Colonic mucosa (tissue), 4 donors: ENCODE measurements at places on chromosomes 6 and 20. TPM values are rescaled to one million over a fixed set of nuclear protein-coding genes. Genes with fewer than 3 reads are reported as not detected.

The XKR7 gene
- 0.16 TPM for total RNA-seq

GRCh38 chr6:134964451-134965203, 14.7 kb upstream of the ALDH8A1 start:
- no peak overlapping the region for H3K27ac ChIP-seq
- no peaks in the 10 kb centered on the region for H3K36me3 ChIP-seq
- no peaks in the 10 kb centered on the region for H3K4me1 ChIP-seq
- no peak overlapping the region for H3K4me3 ChIP-seq
- no peak for DNase-seq

- no peak overlapping the region for H3K4me3 ChIP-seq
- peaks cover 5% of the 10 kb centered on the region for H3K4me1 ChIP-seq
- DNase-seq = peak; percentile 46
- no peak overlapping the region for H3K27ac ChIP-seq
- H3K36me3 ChIP-seq = no peaks in the 10 kb centered on the region
- no peaks in the 10 kb centered on the region for H3K27me3 ChIP-seq
Observed at GRCh38 chr6:167778497-167779128, 48.1 kb upstream of the AFDN start.

DNA sequence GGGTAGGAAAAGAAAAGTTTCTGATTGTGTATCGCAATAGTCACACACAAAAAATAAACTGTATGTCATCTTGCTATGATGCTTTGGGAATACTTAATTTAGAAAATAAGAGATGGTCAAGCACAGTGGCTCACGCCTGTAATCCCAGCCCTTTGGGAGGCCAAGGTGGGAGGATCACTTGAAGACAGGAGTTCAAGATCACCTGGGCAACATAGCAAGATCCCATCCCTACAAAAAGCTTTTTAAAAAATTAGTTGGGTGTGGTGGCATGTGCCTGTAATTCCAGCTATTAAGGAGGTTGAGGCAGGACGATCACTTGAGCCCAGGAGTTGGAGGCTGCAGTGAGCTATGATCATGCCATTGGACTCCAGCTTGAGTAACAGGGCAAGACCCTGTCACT, 27.6 kb downstream of the MAP7 start:
- DNase-seq = no peak
- no peaks in the 10 kb centered on the region for H3K27me3 ChIP-seq
- no peak overlapping the region for H3K27ac ChIP-seq
- no peaks in the 10 kb centered on the region for H3K36me3 ChIP-seq

DNA sequence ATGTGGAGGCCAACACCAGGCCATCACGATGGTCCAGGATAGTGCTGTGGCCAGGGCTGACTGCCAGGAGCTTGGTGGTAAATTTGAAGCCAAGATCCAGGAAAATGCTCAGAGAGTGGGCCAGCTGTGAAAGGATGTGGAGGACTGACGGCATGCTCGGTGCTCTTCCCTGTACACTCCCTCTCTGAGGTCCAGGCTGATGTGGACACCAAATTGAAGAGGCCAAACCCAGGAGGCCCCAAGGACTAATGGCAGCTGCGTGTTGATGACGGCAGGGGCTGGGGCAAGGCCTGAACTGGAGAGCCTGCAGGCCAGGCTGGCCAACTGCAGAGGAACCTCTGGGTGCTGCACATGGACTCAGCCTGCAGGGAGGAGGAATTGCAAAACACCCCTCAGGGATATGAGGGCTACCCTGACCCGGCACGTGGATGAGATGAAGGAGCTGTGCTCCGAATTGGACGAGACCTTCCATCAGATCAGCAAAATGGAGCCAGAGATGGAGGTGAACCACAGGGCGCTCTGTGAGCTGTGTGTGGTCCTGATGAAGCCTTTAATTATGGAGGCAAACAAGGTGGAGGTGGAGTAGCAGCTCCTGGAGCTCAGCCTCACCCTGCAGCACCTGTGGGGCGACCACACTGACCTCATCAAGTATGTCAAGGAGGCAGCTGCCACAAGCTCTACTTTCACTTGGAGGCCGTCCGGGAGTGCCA, 6.9 kb upstream of the RAET1E start:
- H3K36me3 ChIP-seq = no peaks in the 10 kb centered on the region
- no peaks in the 10 kb centered on the region for H3K4me1 ChIP-seq
- no peak overlapping the region for H3K27ac ChIP-seq
- H3K27me3 ChIP-seq = no peaks in the 10 kb centered on the region
- peak; percentile 13 for DNase-seq

DNA sequence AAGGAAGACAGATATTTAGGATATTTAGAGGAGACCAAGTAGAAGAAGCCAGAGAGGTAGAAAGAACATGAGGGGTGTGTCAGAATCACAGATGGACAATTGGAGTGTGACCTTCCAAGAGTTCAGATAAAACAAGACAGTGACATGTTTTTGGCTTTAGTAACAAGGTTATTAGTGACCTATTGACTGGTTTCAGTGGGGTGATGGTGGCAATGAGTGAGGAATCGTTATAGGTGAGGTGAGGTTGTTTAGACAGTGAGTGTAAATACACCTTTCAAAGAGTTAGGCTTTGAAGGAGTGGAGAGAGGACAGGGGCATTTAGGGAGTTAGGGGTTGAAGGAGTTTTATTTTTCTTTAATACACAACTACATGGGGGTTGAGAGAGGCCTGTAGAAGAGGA, 3.2 kb downstream of the SNRNP48 start:
- H3K36me3 ChIP-seq = peaks cover 3% of the 10 kb centered on the region
- no peak for DNase-seq
- no peaks in the 10 kb centered on the region for H3K27me3 ChIP-seq
- H3K4me3 ChIP-seq = no peak overlapping the region

- H3K27ac ChIP-seq = no peak overlapping the region
- H3K4me3 ChIP-seq = no peak overlapping the region
- H3K4me1 ChIP-seq = no peaks in the 10 kb centered on the region
- no peaks in the 10 kb centered on the region for H3K27me3 ChIP-seq
- no peak for DNase-seq
- H3K36me3 ChIP-seq = no peaks in the 10 kb centered on the region
Observed at GRCh38 chr20:8129211-8129976, 2.7 kb upstream of the PLCB1 start.

- H3K27ac ChIP-seq = no peak overlapping the region
- no peaks in the 10 kb centered on the region for H3K36me3 ChIP-seq
- H3K4me3 ChIP-seq = no peak overlapping the region
- no peaks in the 10 kb centered on the region for H3K4me1 ChIP-seq
- DNase-seq = peak; percentile 11
Observed at GRCh38 chr6:170199716-170200115, 91.2 kb downstream of the DLL1 start.

- H3K27me3 ChIP-seq = no peaks in the 10 kb centered on the region
- H3K27ac ChIP-seq = no peak overlapping the region
- peak overlapping the region; percentile 42 for H3K4me3 ChIP-seq
- no peaks in the 10 kb centered on the region for H3K36me3 ChIP-seq
- peaks cover 13% of the 10 kb centered on the region for H3K4me1 ChIP-seq
- DNase-seq = peak; percentile 77
Observed at GRCh38 chr20:33685328-33686099, 671 bp downstream of the E2F1 start.

- H3K27ac ChIP-seq = no peak overlapping the region
- H3K27me3 ChIP-seq = no peaks in the 10 kb centered on the region
- no peak overlapping the region for H3K4me3 ChIP-seq
- H3K4me1 ChIP-seq = no peaks in the 10 kb centered on the region
Observed at GRCh38 chr6:117352466-117353081, 73.2 kb downstream of the ROS1 start.

The CALHM6 gene
- total RNA-seq = 1.5 TPM

GRCh38 chr6:29762051-29762450, 38.8 kb downstream of the HLA-F start:
- no peak for DNase-seq
- H3K27ac ChIP-seq = no peak overlapping the region
- no peaks in the 10 kb centered on the region for H3K4me1 ChIP-seq
- H3K4me3 ChIP-seq = no peak overlapping the region

- H3K27ac ChIP-seq = no peak overlapping the region
- no peaks in the 10 kb centered on the region for H3K27me3 ChIP-seq
- H3K4me3 ChIP-seq = no peak overlapping the region
- DNase-seq = no peak
Observed at GRCh38 chr20:3864518-3864917, 17.9 kb downstream of the MAVS start.
